ENCODE measurements at places on chromosomes 11 and 22.

GRCh38 chr11:1909524-1909923 is 10.0 kb upstream of the TNNT3 start:
- no peak for DNase-seq

DNA sequence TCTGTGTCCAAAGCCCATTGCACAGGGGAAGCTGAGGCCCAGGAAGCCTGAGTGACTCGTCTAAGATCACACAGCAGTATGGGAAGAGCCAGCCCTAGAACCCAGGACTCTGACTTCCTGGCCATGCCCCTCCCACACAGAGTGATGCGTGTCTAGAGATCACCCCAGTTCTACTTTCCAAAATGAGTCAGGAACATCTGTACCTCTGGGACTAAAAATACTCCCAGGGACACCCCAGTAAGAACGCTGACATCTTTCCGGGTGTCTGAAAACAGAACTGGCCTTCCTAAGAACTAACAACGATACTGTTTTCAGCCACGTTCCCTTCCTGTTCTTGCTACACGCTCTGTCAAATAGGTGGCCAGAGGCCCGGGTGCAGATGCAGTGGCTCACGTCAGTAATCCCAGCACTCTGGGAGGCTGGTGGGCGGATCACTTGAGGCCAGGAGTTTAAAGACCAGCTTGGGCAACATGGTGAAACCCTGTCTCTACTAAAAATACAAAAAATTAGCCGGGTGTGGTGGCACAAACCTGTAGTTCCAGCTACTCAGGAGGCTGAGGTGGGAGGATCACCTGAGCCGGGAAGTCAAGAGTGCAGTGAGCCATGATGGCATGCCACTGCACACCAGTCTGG is 21.7 kb upstream of the PDGFB start:
- DNase-seq = no peak

DNA sequence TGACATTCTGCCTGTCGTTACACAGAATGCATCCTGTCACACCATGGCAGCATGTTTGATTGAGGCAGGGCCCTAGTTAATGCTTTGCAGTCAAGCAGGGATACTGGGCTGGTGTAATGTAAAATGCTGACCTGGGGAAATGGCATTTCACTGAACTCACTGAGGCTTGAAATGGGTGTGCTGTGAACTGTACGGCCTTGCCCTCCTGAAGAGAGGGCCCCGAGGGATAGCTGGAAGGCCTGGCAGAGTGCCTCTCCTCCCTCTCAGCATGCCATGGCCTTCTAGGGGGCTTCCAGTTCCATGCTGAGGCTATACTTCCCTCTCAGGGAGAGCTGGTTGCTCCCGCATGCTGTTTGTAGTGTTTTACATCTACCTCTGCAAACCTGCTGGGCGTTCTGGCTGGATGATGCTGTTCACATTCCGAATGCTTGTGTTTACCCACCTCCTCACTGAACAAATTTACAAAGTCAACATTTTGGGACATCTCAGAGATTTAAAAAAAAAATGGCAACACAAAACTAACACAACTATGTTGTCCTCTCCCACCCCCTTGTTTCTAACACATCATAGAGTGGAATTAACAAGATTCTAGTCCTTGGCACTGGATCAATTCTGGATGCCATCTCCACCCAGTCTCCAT is 416.7 kb upstream of the CADM1 start:
- no peak for DNase-seq

DNA sequence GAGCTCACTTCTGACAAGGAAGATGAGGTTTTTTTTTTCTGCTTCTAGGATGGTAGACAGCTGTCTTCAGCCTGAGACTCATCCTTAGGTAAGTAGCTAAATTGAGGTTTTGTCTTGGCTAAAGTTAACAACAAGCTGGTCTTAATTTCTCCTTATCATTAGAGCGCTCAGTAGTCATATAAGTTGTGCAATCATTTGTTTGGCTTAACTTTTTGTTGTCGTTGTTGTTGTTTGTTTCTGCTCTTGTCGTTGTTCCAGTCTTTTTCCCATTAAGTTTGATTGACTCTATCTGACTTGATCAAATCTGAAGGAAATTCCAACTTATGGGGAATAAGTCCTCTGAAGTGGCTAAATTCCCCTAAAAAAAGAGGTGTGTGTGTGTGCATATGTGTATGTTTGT is 33.0 kb downstream of the GLYATL2 start:
- DNase-seq = no peak

- no peak for DNase-seq
Measured at GRCh38 chr11:10908215-10908951, 50.5 kb upstream of the ZBED5 start.

- DNase-seq = no peak
Measured at GRCh38 chr11:113952070-113952469, 22.8 kb upstream of the HTR3A start.

DNA sequence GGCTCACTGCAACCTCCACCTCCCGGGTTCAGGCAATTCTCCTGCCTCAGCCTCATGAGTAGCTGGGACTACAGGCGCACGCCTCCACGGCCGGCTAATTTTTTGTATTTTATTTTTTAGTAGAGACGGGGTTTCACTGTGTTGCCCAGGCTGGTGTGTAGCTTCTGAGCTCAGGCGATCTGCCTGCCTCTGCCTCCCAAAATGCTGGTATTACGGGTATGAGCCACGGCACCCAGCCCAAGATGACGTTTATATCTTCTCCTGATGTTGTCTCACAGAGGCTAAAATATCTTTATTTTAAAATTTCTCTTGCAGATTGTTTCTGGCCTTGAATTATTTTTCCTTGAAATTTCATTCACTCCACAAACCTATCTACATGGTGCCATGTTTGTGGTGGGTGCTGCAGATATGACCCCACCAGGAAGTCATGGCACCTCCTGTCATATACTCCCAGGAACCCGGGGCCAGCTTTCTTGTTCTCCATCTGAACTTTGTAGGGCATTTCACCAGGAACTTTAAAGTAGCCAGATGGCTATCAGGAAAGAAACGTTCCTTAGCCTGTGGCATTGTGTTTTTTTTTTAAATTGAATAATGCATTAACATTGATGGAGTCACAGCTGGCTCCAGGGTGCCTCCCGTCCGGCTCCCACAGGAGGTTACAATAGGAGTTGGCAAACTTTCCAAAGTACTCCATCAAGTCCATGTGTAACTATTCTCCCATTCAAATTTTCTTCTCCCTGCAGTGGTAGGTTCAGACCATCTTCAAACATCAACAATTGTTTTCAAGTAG is 42.0 kb upstream of the LIPT2 start:
- no peak for DNase-seq

GRCh38 chr11:118155776-118156530 is 3.3 kb upstream of the SCN4B start:
- DNase-seq = no peak

GRCh38 chr11:43130616-43131015 is 181.2 kb upstream of the API5 start:
- no peak for DNase-seq

GRCh38 chr11:13114566-13115379 is 105.7 kb downstream of the RASSF10 start:
- no peak for DNase-seq

DNA sequence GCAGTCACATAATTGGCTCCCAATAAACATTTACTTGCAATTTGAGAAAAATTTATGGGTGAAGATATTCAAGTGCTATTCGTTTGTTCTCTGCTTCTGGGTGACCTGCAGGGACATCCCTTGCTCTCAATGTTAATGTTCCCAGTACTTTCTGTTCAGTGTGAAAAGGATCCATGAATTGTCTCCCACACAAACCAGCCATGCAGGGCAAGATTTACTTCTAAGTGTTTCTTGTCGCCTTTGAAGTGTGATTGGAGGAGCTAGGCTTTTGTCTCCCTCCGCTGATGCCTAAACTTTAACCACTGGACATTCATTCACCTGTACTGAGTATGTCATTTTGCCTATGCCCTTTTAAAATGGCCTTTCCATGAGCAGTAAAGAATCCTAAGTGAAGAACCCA is 66.4 kb upstream of the ADA2 start:
- DNase-seq = no peak

DNA sequence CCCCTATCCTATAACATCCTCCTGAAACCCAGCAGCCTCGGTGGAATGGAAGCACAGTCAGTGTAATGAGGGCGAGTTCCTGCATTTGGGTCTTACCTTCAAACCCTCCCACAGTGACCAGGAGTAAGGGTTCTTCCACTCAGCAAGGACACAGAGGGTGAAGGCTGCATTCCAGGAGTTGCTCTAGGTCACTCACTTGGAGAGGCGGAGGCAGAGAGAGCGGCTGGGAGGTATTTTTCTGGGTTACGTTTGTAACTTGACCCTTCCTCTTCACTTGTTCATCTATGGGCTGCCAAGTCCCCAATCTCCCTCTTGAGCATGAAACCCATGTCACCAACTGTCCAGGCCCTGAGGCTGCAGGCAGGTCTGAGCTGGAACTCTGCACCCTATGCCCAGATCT is 36.8 kb upstream of the SHISAL1 start:
- DNase-seq = no peak

DNA sequence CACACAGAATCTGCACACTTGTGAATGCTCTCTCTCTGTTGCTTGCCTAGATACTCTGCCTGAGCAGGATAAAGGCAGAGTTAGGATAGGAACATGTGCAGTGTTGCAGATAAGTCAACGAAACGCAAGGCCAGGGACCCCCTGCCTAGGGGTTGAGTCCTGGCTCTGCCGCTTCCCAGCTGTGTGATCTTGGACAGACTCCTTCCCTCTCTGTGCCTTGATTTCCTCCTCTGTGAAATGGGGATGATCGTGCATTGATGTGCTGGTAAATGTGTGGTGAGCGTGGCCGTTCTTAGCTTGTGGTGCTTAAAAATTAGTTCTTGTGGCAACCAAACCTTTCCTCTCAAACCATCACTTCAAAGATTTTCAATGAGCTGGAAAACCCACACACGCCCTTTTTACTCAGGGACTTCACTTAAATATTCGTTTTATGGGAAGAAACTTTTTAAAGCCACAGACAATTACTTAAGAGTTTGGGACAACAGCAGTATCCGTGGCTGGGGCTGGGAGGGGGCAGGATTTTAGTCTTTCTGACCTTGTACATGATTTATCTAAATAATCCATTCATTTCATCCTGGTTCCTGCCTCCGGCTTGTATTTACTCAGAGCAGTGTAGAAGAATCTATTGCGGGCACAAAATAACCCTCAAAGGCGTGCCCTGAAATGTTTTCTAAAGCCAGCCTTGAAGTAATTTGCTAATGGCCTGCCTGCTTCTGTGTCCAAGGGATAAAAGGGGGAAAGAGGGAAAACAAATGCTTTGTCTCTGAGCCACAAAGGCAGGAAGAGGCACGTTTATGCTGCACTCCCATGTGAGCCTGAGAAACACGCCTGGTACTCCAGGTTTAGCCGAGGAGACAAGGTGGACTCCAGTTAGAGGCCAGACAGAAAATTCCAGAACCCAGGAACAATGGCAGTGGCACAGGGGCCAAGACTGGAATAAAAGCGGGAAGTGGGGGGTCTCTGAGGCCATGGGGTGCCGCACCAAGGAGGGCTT is 85.0 kb upstream of the CRYBB3 start:
- no peak for DNase-seq

- DNase-seq = no peak
Measured at GRCh38 chr11:18890615-18891014, 48.6 kb downstream of the MRGPRX1 start.

- DNase-seq = no peak
Measured at GRCh38 chr11:73978576-73979086, 4.0 kb downstream of the UCP2 start.

GRCh38 chr22:32248276-32248675 is 6.9 kb downstream of the SLC5A4 start:
- no peak for DNase-seq

- DNase-seq = no peak
Measured at GRCh38 chr11:61880031-61880430, 11.3 kb downstream of the FADS3 start.

DNA sequence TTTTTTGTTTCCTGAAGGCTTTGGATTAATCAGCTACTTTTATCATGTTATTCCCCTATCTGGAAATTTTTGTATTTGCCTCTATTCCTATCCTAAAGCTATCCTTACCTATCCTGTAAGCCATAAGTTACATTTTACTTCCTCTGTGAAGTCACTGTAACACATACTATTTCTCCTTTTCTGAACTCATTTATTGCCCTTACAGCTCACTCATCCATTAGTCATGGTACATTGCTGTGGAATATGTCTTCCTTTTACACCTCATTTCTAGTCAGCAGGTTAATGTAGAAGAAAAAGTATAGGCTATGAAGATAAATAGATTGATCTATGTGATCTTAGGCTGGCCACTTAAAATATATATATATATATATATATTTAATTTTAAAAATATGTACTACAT is 28.0 kb downstream of the SWAP70 start:
- DNase-seq = no peak

DNA sequence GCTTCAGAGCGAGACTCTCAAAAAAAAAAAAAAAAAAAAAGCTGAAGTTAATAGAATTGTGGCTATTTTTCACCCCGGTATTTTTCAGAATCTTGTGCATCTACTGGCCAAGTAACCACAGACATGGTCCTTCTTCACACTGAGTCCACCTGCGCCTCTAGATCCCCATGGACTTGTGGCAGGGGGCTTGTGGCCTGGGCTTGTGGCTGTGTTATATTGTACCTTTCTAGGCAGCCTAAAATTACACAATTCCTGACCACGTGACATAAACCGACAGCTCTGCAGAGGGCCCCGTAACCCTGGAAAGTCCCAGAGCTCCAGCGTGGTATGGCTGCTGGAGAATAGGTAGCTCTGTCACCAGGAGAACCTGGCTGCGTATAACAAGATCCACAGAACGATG is 10.9 kb upstream of the NAALADL1 start:
- no peak for DNase-seq

GRCh38 chr22:28094771-28095170 is 175.7 kb upstream of the PITPNB start:
- DNase-seq = no peak

DNA sequence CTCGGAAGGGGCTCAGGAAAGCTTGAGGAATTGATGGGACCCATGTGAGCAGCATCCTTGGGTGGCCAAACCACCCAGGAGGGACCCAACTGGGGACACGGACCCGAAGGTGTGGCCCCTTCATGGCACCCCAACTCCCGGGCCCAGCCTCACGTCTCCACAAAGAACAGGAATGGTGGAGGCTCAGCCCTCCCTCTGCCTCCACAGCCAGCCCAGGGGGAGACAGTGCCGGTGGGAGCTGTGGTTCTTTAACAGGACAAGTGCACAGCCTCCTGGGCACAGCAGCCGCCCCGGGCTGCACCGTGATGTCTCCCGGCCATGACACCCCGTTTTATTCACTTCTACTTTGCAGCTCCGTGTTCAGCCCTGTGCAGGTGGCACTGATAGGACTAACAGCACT is 587.2 kb downstream of the BRD1 start:
- DNase-seq = no peak

- DNase-seq = no peak
Measured at GRCh38 chr11:102967497-102967896, 12.0 kb upstream of the MMP13 start.

GRCh38 chr11:114799476-114799875 is 121.1 kb downstream of the NXPE2 start:
- no peak for DNase-seq

GRCh38 chr22:50531962-50532674 is 2.3 kb upstream of the TYMP start:
- no peak for DNase-seq
